ENCODE measurements at places on chromosomes 2 and 18.
A peak's percentile ranks its signal among the peaks of the same experiment; 100 is the strongest.

GRCh38 chr2:208783184-208783583 lies 376.6 kb downstream of the PTH2R start:
- DNase-seq = peak; percentile 43

GRCh38 chr18:55002261-55002660 lies 43.0 kb upstream of the CCDC68 start:
- DNase-seq = no peak

DNA sequence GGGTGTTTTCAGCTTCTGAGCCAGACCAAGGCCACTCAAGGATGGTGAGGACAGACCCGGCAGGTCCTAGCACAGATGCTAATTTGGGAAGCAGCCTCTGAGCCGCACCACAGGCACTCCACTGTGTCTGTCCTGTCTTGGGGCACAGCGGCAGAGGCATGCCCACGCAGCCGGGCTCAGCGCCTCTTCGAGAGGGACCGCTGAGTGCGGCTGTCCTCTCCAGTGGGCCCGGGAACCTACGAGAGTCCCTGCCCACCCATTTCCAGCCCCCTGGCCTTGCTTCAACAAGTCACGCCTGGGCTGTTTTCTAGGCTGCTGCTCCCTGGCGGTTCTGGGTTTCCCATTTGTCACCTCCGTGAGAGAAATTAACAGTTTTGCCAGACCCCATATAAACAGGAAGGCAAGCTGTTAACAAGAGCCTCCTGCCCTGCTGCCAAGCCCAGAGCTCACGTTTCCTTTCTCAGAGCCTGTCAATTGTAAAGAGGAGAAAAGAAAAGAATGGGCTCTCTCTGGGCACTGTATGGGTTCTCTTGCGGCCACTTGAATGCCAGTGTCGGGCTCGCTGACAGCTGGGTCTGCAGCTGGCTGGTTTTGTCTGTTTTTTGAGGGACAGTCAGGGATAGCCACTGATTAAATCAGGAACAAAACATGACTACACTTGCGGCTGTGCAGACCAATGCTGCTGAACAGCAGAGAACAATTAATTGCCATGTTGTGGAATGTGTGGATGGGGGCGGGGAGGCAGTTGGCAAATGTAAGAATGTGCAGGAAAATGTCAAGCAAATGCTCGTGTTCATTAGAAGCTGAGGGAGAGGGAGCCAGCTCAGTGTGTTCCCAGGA lies 30.6 kb downstream of the TMEM17 start:
- peak; percentile 27 for DNase-seq

GRCh38 chr2:217951091-217951490 lies 51.7 kb downstream of the TNS1 start:
- DNase-seq = peak; percentile 39

- DNase-seq = no peak
These were observed 246.0 kb upstream of the KCNJ3 start for GRCh38 chr2:154452471-154452870.

GRCh38 chr2:154402213-154402612 lies 296.3 kb upstream of the KCNJ3 start:
- DNase-seq = peak; percentile 43

GRCh38 chr2:8528863-8529262 lies 153.0 kb upstream of the ID2 start:
- DNase-seq = no peak

GRCh38 chr2:43737855-43738254 lies 36.0 kb upstream of the DYNC2LI1 start:
- no peak for DNase-seq

DNA sequence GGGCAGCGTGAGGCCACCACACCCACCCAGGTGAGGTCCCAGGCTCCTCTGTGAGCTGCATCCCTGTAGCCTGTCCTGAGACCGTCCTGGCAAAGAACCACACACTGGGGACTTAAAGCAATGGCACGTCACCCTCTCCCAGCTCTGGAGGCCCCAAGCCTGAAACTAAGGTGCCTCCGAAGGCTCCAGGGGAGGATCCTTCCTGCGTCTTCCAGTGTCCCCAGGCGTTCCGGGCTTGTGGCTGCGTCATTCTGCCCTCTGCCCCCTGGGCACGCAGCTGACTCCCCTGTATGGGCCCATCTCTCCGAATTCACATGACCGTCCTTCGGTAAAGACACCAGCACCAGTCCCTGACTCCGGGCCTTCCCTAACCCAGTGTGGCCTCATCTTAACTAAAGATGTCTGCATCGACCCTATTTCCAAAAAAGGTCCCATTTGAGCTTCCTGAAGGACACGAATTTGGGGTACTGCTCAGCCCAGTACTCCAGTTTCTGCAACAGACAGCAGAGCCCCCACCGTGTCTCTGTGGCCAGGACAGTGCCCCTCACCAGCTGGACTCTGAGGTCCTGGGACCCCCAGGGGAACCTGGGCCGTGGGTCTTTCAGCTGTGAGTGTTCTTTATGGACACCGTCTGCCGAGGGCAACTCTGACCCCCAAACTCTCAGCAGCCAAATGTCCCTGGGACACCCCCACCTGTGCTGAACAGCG lies 75.2 kb upstream of the CTDP1 start:
- DNase-seq = no peak

DNA sequence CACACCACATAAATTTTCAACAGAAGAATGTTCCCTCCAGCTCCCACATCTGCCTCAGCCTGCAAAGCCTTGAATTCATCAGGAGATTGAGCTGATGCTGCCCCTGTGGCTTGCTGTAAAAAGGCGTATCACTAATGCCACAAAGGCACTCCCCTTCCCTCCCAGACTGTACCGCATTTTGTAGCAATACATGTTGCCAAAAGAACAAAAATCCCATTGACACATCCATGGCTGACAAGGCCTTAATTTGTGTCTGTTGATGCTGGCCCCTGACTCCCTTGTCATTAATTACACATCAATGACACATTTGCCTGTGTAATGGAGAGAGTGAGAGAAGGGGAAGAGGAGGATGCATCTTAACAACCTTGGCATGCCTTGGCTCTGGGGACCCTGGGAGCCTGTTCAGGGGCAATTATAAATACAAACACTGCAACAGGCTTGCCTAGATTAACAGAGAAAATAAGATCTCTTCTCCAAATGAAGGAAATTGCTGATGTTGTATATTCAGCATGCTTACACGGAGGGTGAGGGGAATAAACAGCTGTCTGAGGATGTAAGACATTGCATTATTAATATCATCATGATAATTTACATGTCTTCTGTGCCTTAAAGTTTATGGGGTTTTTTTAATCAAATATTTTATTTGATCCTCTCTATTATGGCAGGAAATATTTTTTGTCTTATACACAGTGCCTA lies 264.0 kb downstream of the SUCLG1 start:
- no peak for DNase-seq

DNA sequence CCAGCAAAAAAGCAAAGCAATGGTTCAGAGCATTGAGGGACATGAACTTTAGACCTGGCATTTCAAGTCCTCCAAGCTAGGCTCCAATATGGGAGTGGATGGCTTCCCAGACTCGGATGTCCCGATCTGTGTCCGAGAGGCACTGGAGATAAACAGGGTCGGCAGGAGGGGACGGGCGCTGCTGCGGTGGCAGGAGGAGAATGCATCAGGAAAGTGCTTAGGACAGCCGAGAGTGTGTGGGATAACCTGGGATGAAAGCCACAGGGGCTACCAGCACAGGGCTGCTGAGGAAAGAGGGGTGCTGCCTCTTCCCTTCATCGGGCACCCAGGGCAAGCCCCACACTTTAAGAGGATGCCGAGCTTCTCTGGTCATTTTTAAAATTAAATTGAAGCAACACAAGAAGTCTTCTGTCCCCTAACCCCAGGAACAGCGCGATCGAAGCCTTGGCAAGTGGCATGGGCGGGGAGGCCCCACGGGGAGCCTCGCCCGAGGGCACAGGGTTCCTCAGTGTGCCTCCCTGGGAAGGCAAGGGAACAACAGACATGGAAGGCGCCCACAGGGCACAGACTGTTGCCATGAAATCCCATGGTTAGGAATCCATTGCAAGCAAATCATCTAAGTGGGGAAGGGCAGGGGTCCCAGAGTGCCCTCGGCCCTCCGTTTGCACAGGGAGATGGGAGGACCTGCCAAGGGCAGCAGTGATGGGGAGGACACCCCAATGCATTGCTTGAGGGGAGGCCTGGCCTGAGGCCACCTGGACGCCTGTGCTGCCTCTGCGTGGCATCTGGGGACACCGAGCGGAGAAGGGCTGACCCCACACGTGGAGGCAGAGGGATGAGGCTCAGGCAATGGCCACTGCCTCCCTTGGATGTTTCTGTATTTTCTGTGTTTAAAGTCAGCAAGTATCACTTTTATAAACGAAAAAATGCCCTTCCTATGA lies 78.5 kb upstream of the GPC1 start:
- DNase-seq = no peak

GRCh38 chr2:85840091-85840490 lies 48.7 kb downstream of the ST3GAL5 start:
- no peak for DNase-seq

GRCh38 chr2:72236445-72237067 lies 88.9 kb upstream of the CYP26B1 start:
- DNase-seq = peak; percentile 94

DNA sequence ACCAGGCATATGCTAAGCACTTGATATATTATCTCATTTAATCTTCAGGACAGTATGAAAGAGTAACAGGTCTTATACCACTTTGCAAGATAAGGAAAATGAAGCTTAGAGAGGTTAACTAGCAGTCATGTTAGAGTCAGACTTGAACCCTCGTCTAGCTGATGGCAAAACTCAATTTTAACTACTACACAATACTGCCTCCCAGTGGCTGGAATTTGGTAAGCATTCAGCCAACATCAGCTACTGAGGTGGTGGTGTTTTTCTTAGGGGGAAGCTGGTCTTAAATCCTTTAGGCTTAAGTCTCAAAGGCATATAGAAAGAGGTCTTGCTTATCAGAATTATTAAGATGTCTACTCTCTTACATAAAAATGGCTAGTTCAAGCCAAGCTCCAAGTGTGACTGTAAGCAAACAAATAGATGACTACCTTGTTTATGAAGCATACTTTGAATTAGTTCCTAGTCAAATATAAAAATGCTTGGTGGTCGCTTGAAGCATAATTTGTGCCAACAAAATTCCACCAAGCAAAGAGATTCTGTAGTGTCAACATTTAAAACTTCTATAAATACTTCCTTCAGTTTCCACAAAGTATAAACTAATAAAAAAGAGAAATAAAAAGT lies 325.4 kb upstream of the FIGN start:
- DNase-seq = peak; percentile 35

DNA sequence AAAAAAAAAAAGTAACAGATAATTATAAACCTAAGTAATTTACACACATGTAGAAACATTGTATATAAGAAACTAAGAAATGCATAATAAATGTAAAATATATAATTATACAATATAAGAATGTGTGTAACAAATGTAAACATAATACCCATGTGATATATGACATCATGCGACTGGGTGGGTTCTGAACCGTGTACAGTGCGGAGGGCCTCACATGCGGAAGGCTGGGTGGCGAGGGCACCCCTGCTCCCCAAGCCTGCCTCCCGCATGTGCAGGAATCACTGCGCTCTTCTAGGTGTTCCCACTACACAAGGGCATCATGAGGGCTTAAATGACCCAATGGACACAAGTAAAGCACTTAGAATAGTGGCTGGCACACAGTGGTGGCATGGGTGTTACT lies 2.0 kb downstream of the PTPN18 start:
- DNase-seq = no peak

GRCh38 chr18:63686871-63687270 lies 15.9 kb upstream of the SERPINB11 start:
- no peak for DNase-seq

- peak; percentile 10 for DNase-seq
These were observed 749.5 kb upstream of the RAB6C start for GRCh38 chr2:129229830-129230441.

DNA sequence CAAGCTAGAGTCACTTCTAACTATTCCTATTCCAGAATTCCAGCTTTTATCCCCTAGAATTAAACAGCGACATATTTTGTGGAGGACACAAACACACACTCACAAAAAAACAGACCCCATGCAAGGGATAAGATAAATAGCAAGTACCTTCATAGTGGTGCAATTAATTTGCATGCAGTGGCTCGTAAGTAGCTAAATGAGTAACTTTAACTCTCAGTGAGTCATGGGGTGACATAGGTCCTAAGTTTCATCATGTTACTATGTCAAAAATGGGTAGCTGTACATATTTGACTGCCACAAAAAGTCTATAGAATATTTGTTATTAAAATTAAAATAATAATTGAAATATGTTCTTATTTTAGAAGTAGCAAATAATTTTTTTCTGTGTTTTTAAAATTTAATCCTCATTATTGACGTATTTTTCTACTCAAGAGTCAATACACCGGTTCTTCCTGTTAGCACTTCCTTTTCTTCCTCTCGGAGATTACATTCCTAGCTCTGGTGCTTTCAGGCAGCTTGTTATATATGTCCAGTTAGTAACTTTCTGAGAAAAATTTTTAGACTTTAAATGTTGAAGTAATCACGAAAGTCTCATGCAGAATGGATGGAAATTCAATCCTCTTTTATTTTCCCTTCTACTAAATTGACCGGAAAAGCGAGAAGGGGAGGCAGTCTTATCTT lies 247.0 kb downstream of the KCNH7 start:
- peak; percentile 57 for DNase-seq

- DNase-seq = no peak
These were observed 19.3 kb downstream of the ALPK2 start for GRCh38 chr18:58609536-58609993.

GRCh38 chr2:111035830-111036441 lies 84.8 kb upstream of the BCL2L11 start:
- no peak for DNase-seq

- DNase-seq = peak; percentile 89
These were observed 197.5 kb upstream of the ARL4C start for GRCh38 chr2:234694244-234695013.

DNA sequence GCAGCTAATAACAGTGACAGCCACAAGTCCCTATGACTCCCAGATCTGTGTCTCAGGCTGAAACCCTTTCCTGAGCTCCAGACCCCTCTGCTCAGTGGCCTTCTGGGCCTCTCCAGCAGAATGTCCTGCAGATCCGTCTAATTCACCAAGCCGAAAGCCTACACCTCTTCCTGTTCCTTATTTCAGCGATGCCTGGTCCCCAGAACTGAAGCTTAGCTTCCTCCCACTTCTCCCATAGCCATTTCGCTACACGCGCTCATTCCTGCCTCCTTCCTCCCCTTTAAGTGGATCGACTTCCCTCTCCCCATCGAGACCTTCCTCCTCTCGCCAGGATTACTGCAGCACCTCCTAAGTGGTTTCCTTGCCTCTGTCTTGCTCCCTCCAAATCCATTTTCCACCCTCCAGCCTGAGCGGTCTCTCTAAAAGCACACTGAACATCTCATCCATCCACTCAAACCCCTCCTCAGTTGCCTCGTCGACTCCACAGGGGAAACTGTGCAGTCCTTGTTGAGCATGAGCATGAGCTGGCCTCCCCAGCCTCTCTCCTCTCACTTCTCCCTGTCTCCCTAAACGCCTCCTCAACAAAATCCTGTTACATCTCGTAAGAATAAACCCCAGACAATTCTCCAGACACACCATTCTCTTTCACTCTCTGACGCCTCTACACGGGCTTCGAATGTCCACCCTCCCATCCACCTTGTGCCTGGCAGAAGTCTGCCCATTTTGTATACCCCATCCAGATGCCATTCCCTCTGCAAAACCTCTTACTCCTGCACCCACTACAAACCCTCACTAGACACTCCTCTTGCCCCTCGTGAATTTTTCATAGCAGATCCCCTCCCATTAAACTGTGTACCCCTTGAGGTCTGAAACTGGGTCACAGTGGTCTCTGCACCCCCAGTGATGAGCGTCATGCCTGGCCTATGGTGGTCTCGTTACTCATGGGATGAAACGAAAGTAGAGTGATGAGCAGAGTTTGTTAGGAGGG lies 232.6 kb downstream of the ATAD2B start:
- no peak for DNase-seq

Measured in bronchial epithelial cell (primary cell).